ENCODE measurements at places on chromosomes 5 and 9.

GRCh38 chr9:132412089-132412488 is 2.1 kb downstream of the CFAP77 start:
- DNase-seq: peak; percentile 18

GRCh38 chr5:111639912-111640311 is 117.1 kb downstream of the NREP start:
- no peak for DNase-seq

DNA sequence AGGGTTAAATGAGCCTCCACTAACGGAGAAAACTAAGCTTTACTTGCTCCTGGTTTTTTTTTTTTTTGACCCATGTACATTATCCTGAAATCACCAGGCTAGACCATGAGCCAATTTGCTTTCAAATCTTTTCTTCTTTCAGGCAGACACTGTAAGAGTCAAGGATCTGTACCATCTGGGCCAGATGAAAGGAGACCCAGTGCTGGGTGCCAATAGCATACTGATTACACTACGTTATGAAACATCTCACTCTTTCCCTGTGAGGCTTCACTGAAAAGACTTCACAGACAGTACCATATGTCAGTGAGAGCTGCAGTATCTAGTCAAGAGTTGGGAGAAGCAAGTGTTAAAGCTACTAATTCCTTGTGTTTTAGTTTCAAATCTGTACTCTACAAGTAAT is 161.2 kb upstream of the PTPRD start:
- no peak for DNase-seq

GRCh38 chr9:135379540-135380267 is 99.9 kb upstream of the PPP1R26 start:
- DNase-seq: peak; percentile 15

- peak; percentile 90 for DNase-seq
These were observed 39.7 kb downstream of the FABP6 start for GRCh38 chr5:160269017-160269416.

GRCh38 chr5:35478856-35479682 is 138.6 kb upstream of the SPEF2 start:
- DNase-seq: peak; percentile 38

DNA sequence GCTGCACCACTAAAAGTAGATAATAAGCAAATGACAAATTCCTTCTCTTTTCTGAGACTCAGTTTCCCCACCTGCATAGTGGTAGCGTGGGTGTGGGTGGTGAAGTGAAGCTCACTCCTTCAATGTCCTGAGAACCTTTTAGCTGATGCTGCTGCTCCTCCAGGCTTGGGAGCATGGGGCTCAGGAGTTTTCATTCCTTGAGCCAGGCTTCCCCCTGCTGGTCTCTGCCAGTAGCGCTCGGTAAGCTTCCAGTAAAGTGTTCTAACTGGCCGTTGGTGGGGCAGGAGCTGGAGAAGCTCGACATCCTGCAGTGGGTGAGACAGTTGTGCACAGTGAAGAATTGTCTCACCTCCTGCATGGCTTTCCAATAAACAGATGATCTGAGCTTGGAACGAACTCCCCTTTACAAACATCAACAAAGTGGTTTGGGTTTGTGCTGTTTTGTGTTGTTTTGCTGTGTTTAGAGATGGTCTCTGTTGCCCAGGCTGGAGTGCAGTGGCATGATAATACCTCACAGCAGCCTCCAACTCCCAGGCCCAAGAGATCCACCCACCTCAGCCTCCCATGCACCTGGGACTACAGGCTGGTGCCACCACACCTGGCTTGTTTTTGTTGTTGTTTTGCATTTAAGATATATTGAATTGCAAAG is 34.6 kb downstream of the SPARC start:
- peak; percentile 94 for DNase-seq

- peak; percentile 51 for DNase-seq
These were observed 52.1 kb upstream of the FSTL4 start for GRCh38 chr5:133664422-133664821.

DNA sequence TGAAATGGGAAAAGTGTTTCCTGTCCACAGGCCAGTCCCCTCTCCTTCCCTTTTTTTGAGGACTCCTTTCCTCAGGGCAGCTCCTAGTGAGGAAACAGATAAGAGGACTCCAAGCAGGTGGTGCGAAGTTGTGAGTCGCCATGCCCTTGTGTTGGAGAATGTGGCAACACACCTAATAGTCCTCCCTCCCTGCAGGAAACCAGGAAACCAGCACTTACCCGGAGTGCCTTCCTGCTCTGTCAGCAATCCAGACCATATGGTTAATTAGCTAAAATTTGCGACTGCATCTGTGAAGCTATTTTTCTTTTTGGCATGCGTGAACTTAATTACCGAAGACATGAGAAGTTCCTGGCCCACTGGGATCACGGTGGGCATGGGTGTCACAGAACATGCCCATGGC is 69.9 kb downstream of the TRIM32 start:
- peak; percentile 7 for DNase-seq

DNA sequence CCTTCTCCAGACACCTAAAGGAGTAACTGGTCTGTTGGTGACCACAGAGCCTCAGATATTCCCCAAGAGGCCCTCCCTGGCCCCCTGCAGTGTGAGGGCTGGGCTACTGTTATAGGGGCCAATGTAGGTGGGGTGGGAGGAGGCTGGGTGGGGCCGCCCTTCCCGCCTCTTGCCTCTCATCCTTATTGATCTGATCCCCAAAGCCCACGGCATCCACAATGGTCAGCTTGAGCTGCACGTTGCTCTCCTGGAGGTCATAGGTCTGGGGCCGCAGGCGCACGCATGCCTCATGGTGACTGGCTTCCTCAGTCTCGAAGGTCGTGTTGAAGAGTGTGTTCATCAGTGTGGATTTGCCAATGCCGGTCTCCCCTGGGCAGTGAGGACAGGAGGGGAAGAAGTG is 13.0 kb downstream of the SEPTIN8 start:
- no peak for DNase-seq

GRCh38 chr5:137195483-137195882 is 303.6 kb downstream of the SPOCK1 start:
- DNase-seq: peak; percentile 82

DNA sequence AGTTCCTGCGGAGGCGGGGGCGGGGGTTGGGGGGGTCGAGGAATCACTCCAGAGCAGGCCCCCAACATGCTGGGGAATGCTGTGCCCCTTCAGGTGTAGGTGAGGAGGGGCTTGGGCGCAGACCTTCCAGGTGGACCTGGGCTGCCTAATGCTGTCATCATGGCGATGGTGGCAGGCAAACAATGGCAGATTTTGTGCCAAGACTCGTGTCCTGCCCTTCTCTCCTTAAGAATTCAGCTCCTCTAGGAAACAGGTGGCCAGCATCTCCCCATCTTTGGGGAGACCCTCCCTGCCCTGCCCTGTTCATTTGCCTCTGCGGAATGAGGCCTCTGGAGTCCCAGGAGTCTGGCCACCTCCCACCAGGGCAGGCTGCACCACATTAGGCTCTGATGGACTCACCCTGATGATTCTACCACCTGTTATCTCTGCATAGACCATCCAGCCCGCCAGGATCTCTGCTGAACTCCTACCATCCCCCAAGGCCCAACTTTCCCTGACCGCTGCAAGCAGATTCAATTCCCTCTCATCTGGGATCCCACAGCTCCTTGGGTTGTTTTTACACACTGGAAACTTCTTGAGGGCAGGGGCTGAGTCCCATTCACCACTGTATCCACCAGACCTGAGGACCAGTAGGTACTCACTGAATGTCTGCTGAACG is 10.9 kb upstream of the SLC25A51 start:
- DNase-seq: no peak

- DNase-seq: no peak
These were observed 448.4 kb upstream of the TLE4 start for GRCh38 chr9:79123415-79123814.

- no peak for DNase-seq
These were observed 83.7 kb upstream of the SLC27A6 start for GRCh38 chr5:128881502-128882018.

- no peak for DNase-seq
These were observed 29.6 kb downstream of the SPARC start for GRCh38 chr5:151657114-151657513.

DNA sequence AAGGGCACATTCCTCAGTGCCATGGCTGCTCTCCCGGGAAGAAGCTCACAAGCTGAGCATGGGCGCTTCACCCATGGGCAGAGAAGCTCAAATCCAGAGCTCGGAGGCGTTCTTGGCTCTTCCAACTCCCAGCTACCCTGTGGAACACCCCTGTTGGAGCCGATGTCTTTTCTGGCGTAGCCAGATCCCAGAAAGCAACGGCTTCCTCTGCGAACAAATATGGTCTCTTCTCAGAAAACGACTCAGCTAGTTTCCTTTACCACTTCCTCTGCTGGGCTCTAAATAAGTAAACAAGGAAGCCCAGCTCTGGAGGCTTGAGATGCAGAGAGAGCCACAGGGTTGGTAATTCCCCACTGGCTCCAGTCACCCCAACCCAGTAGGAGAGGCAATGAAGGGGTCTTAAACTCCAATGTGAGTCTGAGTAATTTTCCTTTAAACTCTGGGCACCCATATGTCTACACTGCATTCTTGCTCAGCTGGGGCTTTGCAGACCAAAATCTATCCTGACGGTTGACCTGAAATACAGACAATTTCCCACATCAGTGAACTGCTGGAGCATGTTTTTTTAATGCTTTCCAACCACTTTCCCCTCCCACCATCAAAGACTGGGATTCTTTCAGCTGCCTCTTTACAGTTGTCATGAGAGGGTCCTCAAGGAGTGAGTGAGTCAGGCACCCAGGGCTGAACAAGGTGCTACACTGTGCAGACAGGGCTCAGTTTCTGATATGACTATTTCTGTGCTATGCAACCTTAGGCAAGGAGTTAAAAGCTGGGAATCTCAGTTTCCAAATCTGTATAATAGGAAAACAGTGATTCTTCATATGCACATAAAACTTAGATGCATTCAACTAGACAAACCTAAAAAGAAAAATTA is at the start of gene LCP2:
TSS of gene LCP2 (minus strand) at position 189 of the 874 bp plus-strand sequence. CDS start at position 23, 166 bp downstream.
- no peak for DNase-seq

DNA sequence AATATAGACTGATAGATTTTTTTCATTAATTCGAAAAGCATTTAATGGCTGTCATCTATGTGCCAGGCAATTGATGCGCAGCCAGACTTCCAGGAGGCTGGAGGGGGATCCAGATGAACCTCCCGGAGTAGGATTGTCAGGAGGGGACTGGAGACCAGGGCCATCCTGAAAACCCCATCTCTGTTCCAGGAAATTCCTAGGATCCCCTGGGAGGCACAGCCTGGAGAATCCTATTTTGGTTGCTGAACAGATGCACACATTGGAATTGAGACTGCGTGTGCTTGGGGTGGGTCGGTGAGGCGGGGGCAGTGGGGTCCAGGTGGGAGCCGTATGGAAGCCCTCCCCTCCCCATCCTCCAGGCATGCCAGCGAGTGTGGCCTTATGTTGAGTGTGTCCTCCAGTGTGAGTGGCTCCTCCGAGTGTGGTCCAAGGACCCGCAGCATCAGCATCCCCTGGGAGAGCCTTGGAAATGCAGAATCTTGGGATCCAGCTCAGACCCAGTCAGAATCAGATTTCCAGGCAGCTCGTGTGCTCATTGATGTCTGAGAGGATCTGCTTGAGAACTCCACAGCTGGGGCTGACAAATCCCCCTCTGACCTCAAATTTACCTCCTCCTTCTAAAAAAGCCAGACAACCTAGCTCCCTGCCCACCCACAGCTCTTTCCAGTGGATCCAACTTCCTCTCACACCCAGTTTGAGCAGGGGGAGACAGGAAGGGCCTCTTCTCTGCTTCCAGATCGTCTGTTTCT is 38.7 kb downstream of the ROPN1L start:
- no peak for DNase-seq

- peak; percentile 20 for DNase-seq
These were observed 14.3 kb downstream of the CEL start for GRCh38 chr9:133075925-133076630.

GRCh38 chr5:60896991-60897390 is 47.9 kb downstream of the ERCC8 start:
- no peak for DNase-seq

DNA sequence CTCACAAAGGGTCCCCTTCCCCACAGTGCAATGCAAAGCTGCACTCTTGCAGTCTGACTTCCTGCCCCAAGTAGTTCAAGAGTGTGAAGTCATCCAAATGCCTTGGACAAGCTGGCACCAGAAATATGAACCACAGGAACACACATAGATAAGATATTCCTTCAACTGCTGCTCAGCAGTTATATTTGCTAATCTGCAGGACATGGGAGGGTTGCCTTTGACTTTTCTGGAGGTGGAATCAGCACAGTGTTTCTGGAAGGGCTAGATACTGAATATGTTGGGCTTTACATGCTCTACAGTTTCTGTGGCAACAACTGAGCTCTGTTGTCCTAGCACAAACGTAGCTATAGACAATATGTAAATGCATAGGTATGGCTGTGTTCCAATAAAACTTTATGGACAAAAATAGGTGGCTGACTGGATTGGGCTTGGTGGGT is 96.7 kb upstream of the PCA3 start:
- no peak for DNase-seq

- no peak for DNase-seq
These were observed 294.3 kb downstream of the TLE1 start for GRCh38 chr9:81394881-81395675.

- no peak for DNase-seq
These were observed 518.9 kb downstream of the PRELID2 start for GRCh38 chr5:145316282-145316681.

- DNase-seq: peak; percentile 40
These were observed 45.9 kb downstream of the CERT1 start for GRCh38 chr5:75465480-75465879.

DNA sequence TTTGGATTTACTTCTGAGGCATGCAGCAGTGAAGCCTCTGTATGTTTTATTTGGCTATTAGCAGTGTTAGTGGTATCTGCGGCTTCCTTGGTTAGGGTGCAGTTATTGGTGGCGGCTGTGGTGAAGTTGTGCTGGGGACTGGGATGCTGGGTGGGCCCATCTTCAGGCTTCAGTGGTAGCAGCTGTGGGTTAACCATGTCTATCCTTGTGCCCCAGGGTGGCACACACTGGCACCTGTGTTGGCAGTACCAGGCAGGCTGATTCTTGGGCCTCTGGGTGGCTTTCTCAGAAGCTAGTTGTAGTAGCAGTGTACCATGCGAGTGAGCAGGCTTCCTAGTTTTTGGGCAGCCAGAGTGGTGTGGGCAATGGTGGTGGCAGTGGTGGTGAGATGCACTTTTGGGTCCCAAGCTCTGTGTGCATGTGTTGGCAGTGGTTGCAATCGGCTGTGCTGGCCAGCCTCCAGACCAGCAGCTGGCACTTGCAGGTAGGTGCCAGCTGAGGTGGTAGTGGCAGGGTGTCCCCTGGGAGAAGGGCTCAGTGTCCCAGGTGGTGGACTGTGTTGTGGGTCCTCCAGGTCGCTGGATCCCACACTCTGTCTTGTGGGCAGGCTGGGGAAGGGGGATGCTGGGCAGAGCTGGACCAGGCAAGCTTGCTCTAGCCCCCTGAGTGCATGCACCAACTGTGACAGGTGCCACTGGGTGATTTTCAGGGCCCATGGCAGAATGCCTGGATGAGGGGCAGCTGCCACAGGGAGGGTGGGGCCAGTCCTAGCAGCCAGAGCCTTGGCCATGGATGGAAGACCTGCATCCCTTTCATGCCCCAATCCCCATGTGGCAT is 13.6 kb downstream of the AHRR start:
- no peak for DNase-seq

All from MCF 10A (cell line).